ENCODE measurements at places on chromosomes 3 and 15.

DNA sequence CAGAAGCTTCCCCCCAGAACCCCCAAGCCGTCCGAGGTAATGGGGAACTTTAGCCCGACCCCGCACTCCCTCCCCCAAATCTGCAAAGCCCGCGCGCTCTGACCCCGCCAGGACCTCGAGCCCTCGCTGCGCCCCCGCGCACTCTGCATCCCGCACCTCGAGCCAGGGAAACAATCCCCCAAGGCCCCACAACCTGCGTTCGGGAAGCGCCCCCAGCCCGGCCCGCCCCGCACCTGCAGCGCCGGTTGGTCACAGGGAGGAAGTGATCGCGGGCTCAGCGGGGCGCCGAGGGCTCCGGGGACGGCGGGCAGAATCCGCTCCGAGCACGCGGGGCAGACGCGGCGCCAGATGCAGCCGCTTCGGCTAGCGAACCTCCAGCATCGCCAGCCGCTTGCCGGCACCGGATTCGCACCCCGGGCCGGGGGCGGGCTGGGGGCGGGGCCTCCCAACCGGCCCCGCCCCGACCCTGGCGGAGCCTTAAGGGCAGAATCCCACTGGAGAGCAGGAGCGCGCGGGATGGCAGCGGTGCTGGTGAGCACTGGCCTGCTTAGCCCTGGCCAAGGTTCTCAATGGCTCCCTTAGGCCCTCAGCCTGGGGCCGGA lies at the start of gene CAMKV:
TSS of gene CAMKV (minus strand) at position 382 of the 602 bp plus-strand sequence. CDS start 7,518 bp downstream, outside the sequence.
- peak; percentile 37 for DNase-seq

DNA sequence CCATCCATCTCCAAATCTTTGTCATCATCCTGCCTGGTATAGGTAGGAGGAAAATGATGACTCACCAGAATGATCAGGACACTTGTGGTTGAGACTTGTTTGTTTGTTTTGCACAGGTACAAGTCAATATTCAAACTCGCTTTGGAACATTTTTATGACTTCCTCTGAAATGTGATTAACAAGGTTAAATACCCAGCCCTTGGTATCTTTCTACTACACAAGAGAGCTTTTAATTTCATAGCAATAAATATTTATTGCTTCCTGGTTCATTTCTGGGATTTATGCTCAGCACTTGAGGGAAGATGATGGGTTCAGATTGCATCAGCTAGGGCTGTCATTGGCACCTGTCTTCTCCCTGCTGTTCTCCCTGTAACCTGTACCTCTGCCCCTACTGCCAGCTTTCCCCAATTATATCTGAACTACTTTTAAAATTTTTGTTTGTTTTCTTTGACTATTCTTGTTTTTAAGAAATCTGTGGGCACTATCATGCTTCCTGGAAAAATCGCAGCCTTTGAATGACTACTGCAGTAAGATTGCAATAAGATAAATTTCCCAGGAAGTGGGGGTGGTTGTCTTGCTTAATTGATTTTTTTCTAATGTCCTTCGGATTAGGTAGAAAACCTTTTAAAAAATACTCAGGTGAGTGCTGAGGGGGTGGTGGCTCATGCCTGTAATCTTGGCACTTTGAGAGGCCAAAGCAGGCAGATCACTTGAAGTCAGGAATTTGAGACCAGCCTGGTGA lies 24.3 kb upstream of the GCNT3 start:
- DNase-seq: no peak

DNA sequence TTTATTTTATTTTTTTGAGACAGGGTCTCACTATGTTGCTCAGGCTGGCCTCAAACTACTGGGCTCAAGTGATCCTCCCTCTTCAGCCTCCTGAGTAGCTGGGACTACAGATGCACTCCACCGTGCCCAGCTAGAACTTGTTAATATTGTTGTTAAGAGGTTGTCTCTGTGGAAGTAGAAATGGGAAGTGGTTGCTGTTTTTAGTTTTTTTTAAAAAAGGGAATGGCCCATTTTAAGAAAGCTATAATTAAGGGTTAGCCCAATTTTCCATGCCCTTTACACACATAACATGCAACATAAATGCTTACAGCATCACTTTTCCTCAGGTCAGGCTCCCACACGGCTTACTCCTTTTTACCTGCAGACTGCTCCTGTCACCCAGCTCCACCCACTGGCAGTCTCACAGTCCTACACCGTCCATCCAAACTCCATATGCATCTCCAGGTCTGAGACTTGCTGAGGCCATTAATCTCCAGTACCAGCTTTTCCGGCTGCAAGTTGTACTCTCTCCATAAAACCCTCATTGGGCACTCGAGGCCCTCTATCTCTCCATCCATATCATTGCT lies 19.8 kb downstream of the MORC1 start:
- no peak for DNase-seq

DNA sequence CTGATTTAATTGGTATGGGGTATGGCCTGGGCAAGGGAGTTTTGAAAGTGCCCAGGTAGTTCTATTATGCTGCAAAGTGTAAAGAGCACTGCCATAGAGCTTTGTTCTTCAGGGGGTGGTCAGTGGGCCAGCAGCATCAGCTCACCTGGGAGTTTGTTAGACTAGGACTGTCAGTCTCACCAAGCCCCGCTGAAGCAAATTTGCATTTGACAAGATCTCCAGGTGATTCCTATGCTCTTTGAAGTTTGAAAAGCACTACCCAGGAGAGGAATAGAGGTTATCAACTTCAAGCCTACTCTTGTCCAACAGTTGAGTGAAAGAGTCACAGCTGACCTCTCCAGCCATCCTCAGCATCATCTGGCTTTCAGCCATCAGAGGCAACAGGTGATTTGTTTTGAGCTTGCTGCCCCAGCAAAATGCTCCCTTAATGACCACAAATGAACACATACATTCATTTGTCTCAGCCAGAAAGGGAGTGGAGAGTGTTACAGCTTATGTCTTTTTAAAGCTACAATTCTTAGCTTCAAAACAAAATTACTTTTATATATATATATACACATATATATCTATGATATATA lies 8.0 kb downstream of the ZSCAN2 start:
- DNase-seq: no peak

DNA sequence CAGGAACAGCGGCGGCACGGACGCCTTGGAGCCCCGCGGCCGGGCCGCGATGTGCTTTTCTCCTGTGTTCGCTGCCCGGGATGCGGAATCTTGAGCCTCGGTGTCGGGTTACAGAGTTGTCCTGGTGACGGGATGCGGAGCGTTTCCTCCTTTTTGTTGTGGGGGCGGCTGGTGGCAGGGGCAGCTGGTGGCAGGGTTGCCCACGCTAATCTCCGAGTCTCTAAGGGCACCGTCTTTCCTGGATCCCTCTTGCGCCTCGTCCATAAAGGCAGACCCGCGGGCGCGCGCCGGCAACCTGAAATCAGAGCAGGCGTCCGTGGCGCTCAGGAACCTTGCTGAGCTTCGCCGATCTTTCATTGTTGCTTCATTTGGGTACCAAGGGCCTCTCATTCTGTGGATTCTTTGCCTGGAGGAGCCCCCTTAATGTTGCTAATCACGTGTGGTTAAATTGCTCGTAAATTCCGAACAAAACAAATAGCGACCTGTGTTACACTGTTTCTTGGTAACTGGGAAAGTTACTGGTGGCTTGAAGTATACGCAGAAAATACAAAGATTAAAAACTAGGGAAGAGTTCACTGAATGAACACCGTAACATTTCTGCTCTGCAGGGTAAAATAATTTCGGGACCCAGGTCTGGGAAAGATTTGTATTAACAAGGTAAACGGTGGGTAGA lies 844 bp upstream of the PFN2 start:
- DNase-seq: peak; percentile 33

- no peak for DNase-seq
These were observed 17.2 kb downstream of the IMPG2 start for GRCh38 chr3:101303089-101303731.

DNA sequence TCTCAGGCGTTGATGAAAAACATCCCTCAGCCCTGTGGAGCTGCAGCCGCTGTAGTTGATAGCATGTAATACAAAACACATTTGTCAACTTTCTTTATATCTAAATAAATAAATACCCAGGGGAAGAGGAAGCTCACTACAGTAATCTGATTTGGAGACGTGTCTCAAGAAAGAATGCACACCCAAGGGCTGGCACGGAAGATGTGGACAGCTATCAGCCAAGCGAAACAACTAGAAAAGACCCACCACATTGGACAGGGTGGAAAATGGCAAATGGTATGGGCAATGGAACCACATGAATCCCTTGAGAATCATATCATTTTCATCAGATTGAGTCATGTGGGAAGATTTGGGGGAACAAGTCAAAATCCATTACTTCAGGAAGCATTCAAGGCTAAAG lies 43.1 kb upstream of the ALDH1A3 start:
- DNase-seq: no peak
